Activated naive CD4-positive, alpha-beta T cell treated with anti-CD3 and anti-CD28 coated beads for 36 hours (primary cell): ENCODE measurements at places on chromosomes 2 and 18. TPM values are rescaled to one million over a fixed set of nuclear protein-coding genes. Genes with fewer than 3 reads are reported as not detected.

GRCh38 chr18:33483908-33484307 is 43.4 kb upstream of the CCDC178 start:
- no peaks in the 10 kb centered on the region for H3K36me3 ChIP-seq
- H3K27me3 ChIP-seq, result no peaks in the 10 kb centered on the region
- no peak overlapping the region for H3K4me3 ChIP-seq
- H3K4me1 ChIP-seq, result no peaks in the 10 kb centered on the region
- H3K27ac ChIP-seq, result no peak overlapping the region

DNA sequence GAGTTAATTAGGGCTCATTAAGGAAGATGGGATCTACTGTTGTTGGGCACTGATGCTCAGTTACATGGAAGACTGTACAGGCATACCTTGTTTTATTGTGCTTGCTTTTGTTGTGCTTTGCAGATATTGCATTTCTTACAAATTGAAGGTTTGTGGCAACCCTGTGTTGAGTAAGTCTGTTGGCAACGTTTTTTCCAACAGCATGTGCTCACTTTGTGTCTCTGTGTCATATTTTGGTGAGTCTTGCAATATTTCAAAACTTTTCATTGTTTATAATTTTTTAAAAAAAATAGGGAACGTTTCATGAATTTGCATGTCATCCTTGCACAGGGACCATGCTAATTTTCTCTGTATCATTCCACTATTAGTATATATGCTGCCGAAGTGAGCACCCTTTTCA is 15.6 kb downstream of the PHLPP1 start:
- H3K27ac ChIP-seq, result no peak overlapping the region
- no peak overlapping the region for H3K4me3 ChIP-seq
- no peaks in the 10 kb centered on the region for H3K4me1 ChIP-seq
- H3K36me3 ChIP-seq, result peaks cover 4% of the 10 kb centered on the region
- DNase-seq, result no peak
- H3K27me3 ChIP-seq, result no peaks in the 10 kb centered on the region

The REG3A gene
- not detected for total RNA-seq

DNA sequence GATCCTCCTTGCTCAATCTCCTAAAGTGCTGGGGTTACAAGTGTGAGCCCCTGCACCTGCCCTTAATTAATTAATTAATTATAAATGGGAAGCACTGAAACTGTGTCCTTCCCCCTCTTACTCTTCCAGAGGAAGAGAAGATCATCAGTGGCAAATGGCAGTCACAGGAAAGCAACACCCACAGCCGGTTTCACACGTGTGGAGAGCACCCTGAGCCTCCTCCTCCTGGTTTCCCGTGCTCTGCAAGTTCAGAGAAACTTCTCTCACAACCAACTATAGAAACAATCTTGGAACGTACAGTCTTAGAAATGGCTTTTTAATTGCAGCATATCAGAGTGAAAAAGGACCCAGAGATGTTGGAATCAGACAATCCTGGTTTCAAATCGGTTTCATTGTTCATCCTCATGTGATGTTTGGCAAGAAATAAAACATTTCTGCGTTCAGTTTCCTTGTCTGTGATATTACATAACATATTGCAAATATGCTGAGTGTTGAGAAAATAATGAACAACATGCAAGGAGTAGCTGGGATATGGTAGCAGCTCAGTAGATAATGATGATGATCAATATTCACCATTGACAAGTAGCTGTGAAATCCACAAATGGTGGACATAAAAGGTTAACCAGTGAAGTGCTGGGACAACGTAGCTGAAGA is 141.0 kb upstream of the KCTD1 start:
- H3K4me1 ChIP-seq, result no peaks in the 10 kb centered on the region
- DNase-seq, result no peak
- H3K4me3 ChIP-seq, result no peak overlapping the region
- H3K27me3 ChIP-seq, result peaks cover 3% of the 10 kb centered on the region
- H3K36me3 ChIP-seq, result peaks cover 1% of the 10 kb centered on the region

DNA sequence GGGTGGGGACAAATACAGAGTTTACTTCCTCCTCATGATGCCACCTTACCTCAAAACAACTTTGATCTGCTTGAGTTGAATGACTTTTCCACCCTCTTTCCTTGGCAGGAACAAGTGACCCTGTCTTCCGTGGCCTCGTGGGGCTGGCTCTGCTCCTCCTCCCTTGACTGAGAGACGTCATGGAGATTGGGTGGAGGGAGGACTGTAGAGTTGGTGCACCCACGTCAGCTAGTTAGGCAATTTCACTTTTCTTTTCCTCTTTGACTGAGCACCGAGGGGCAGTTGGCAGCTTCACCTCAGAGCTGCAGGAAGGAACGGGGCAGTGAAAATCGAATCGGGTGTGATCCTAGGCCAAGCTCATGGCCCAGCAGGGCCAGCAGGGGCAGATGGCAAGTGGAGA is at the start of gene SP140:
SP140 (plus strand) TSS at position 251 of the 400 bp plus-strand sequence; CDS start at position 360, 109 bp downstream.
- H3K4me1 ChIP-seq, result peaks cover 62% of the 10 kb centered on the region
- H3K27me3 ChIP-seq, result no peaks in the 10 kb centered on the region
- H3K36me3 ChIP-seq, result peaks cover 21% of the 10 kb centered on the region
- peak within 1 kb of the TSS; percentile 97 for H3K27ac ChIP-seq
- DNase-seq, result peak; percentile 87

- DNase-seq, result peak; percentile 97
- no peaks in the 10 kb centered on the region for H3K27me3 ChIP-seq
- H3K36me3 ChIP-seq, result peaks cover 15% of the 10 kb centered on the region
- peak within 1 kb of the TSS; percentile 88 for H3K27ac ChIP-seq
Measured at GRCh38 chr18:23503038-23503962, at the start of gene RMC1. Gene RMC1, plus strand, starts transcription at chr18:23503511. Its CDS starts 108 bp downstream, at chr18:23503619.

DNA sequence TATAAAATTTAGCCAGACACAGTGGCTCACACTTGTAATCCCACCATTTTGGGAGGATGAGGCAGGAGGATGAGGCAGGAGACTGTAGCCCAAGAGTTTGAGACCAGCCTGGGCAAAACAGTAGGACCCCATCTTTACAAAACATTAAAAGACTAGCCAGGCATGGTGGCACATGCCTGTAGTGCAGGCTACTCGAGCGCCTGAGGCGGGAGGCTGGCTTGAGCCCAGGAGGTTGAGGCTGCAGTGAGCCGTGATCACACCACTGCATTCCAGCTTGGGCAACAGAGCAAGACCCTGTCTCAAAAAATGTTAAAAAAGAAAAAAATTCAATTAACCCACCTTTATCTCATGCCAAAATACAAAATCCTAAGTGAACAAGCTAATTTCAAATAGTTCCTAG is 4.0 kb downstream of the REV1 start:
- H3K27ac ChIP-seq, result no peak overlapping the region
- no peak overlapping the region for H3K4me3 ChIP-seq
- peaks cover 17% of the 10 kb centered on the region for H3K36me3 ChIP-seq
- H3K27me3 ChIP-seq, result no peaks in the 10 kb centered on the region

The RND3 gene
- not detected for total RNA-seq

- DNase-seq, result no peak
- H3K27ac ChIP-seq, result no peak overlapping the region
- H3K4me1 ChIP-seq, result peaks cover 64% of the 10 kb centered on the region
- no peaks in the 10 kb centered on the region for H3K27me3 ChIP-seq
Measured at GRCh38 chr2:168185583-168186274, 61.7 kb downstream of the STK39 start.

DNA sequence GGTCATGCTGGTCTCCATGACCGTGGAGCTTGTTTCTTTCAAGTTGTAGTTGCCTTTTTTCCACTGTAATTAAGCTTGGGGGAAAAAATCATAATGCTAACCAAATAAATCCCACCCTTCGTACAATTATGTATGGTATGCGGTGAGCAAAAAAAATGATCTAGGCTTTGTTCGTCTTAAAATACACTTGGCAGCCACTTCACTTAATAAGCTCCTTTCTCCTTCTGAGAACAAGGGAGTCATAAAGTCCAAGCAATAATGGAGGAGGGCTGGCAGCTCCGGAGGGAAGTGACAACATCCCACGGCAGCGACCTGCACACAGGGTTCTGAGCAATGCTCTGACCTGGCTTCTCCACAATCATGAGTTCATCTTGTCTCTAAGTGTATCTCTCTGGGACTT is 91.2 kb upstream of the KLHL29 start:
- H3K27ac ChIP-seq, result no peak overlapping the region
- no peaks in the 10 kb centered on the region for H3K36me3 ChIP-seq
- no peak overlapping the region for H3K4me3 ChIP-seq
- H3K4me1 ChIP-seq, result no peaks in the 10 kb centered on the region
- no peak for DNase-seq
- H3K27me3 ChIP-seq, result peaks cover 13% of the 10 kb centered on the region

The ACADL gene
- not detected for total RNA-seq

- no peak overlapping the region for H3K27ac ChIP-seq
- H3K4me1 ChIP-seq, result no peaks in the 10 kb centered on the region
- peaks cover 2% of the 10 kb centered on the region for H3K36me3 ChIP-seq
- no peaks in the 10 kb centered on the region for H3K27me3 ChIP-seq
- DNase-seq, result no peak
- no peak overlapping the region for H3K4me3 ChIP-seq
Measured at GRCh38 chr18:73987247-73987980, 160.2 kb downstream of the FBXO15 start.

GRCh38 chr2:149027590-149028250 is 10.8 kb upstream of the LYPD6B start:
- no peak for DNase-seq
- H3K4me3 ChIP-seq, result no peak overlapping the region

GRCh38 chr2:119377993-119378345 is 11.2 kb downstream of the DBI start:
- DNase-seq, result no peak
- no peak overlapping the region for H3K27ac ChIP-seq
- no peaks in the 10 kb centered on the region for H3K4me1 ChIP-seq
- H3K36me3 ChIP-seq, result peaks cover 19% of the 10 kb centered on the region

DNA sequence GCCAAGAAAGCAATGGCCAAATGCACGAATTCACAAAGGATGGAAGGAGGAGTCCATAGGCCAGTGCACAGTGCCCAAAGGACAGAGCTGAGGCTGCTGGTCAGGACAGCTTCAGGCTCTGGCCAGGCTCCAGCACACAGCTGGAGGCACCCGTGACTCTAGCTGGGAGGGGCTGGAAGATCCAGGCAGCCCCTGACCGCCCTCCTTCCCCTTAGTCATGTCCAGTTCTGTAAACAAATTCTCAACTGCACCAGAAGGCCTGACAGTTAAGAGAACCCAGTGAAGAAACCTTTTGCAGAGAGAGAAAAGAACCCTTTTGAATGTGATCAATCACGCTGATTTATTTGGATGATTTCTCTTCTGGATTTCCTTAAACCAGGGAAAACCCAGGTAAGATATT is 7.7 kb upstream of the YWHAQ start:
- no peak overlapping the region for H3K4me3 ChIP-seq
- H3K36me3 ChIP-seq, result no peaks in the 10 kb centered on the region
- no peak overlapping the region for H3K27ac ChIP-seq
- H3K27me3 ChIP-seq, result no peaks in the 10 kb centered on the region
- peaks cover 10% of the 10 kb centered on the region for H3K4me1 ChIP-seq
- DNase-seq, result no peak

The GORASP2 gene
- 57.1 TPM for total RNA-seq

DNA sequence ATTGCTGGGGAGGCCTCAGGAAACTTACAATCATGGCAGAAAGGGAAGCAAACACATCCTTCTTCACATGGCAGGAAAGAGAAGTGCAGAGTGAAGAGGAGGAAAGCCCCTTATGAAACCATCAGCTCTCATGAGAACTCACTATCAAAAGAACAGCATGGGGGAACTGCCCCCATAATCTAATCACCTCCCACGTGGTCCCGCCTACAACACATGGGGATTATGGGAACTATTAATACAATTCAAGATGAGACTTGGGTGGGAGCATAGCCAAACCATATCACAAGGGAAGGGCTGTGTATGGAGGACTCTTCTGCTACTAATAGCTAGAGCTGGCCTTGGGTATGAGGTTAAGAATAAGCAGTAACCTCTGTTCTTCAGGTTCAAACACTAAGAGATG is 8.8 kb upstream of the SETBP1 start:
- H3K27me3 ChIP-seq, result peaks cover 33% of the 10 kb centered on the region
- no peaks in the 10 kb centered on the region for H3K36me3 ChIP-seq
- H3K27ac ChIP-seq, result no peak overlapping the region
- no peak for DNase-seq
- no peaks in the 10 kb centered on the region for H3K4me1 ChIP-seq

The RSAD2 gene
- 9.9 TPM for total RNA-seq

DNA sequence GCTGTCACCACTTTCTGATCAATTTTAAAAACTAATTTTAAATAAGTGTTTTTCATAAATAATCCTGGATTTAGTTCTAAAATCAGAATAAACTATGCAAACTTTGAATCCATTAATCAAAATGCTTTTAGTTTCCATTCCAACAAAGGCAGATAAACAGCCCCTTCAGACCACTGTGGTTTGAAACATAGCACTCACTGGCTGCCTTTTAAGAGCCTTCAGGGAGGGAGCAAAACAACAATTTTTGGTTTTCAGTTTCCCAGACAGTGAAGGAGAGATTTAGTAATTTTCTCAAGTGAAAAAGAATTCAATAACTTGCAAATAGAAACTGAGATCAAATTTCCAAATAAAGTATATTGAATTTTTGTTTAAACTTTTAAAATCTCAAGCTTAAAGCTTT is 46.1 kb downstream of the CDK15 start:
- H3K27ac ChIP-seq, result no peak overlapping the region
- no peaks in the 10 kb centered on the region for H3K4me1 ChIP-seq
- H3K4me3 ChIP-seq, result no peak overlapping the region
- H3K36me3 ChIP-seq, result no peaks in the 10 kb centered on the region
- peaks cover 3% of the 10 kb centered on the region for H3K27me3 ChIP-seq

GRCh38 chr2:98346311-98347236 is at the start of gene CNGA3:
Gene CNGA3, plus strand, starts transcription at chr2:98346456. Its CDS starts 23,520 bp downstream, at chr2:98369976.
- H3K27ac ChIP-seq, result no peak within 1 kb of the TSS
- peak; percentile 37 for DNase-seq
- no peak within 1 kb of the TSS for H3K4me3 ChIP-seq
- no peaks in the 10 kb centered on the region for H3K36me3 ChIP-seq
- peaks cover 65% of the 10 kb centered on the region for H3K27me3 ChIP-seq
- H3K4me1 ChIP-seq, result peaks cover 13% of the 10 kb centered on the region

GRCh38 chr2:109195193-109196045 is 66.4 kb downstream of the SH3RF3 start:
- H3K27me3 ChIP-seq, result no peaks in the 10 kb centered on the region
- no peak overlapping the region for H3K27ac ChIP-seq
- H3K4me3 ChIP-seq, result no peak overlapping the region
- DNase-seq, result no peak
- H3K36me3 ChIP-seq, result no peaks in the 10 kb centered on the region

The IMPACT gene
- 19.9 TPM for total RNA-seq

DNA sequence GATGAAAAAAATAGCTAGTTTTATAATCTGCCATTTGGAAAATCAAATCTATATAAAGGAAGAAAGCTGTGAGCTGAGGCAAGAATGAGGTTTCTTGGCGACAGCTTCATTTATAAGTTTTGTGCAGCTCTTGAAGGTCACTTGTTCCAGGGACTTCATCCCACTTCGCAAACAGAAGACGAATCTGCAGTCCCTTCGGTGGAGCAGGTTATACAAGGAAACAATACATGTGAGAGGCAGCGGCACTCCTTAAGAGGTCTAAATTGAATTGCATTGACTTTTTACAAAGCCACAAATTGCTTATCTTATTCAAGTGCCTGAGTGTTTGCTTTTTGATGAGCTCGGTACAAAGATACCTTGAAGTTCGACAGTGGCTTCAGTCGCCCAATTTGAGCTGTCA is 72.2 kb downstream of the C1QL2 start:
- H3K27ac ChIP-seq, result no peak overlapping the region
- peaks cover 3% of the 10 kb centered on the region for H3K27me3 ChIP-seq
- no peak for DNase-seq
- H3K4me3 ChIP-seq, result no peak overlapping the region

GRCh38 chr2:211237586-211238275 is 681.3 kb downstream of the CPS1 start:
- no peak overlapping the region for H3K27ac ChIP-seq
- no peak overlapping the region for H3K4me3 ChIP-seq
- no peaks in the 10 kb centered on the region for H3K36me3 ChIP-seq
- no peaks in the 10 kb centered on the region for H3K27me3 ChIP-seq

GRCh38 chr18:58792086-58792485 is 72.6 kb upstream of the ZNF532 start:
- no peaks in the 10 kb centered on the region for H3K36me3 ChIP-seq
- no peaks in the 10 kb centered on the region for H3K4me1 ChIP-seq
- H3K27me3 ChIP-seq, result peaks cover 7% of the 10 kb centered on the region
- no peak overlapping the region for H3K27ac ChIP-seq

The NCL gene
- 908 TPM for total RNA-seq

The COLEC11 gene
- total RNA-seq, result 0.15 TPM
